ENCODE measurements at places on chromosomes 11 and 22. TPM values are rescaled to one million over a fixed set of nuclear protein-coding genes. Genes with fewer than 3 reads are reported as not detected.

DNA sequence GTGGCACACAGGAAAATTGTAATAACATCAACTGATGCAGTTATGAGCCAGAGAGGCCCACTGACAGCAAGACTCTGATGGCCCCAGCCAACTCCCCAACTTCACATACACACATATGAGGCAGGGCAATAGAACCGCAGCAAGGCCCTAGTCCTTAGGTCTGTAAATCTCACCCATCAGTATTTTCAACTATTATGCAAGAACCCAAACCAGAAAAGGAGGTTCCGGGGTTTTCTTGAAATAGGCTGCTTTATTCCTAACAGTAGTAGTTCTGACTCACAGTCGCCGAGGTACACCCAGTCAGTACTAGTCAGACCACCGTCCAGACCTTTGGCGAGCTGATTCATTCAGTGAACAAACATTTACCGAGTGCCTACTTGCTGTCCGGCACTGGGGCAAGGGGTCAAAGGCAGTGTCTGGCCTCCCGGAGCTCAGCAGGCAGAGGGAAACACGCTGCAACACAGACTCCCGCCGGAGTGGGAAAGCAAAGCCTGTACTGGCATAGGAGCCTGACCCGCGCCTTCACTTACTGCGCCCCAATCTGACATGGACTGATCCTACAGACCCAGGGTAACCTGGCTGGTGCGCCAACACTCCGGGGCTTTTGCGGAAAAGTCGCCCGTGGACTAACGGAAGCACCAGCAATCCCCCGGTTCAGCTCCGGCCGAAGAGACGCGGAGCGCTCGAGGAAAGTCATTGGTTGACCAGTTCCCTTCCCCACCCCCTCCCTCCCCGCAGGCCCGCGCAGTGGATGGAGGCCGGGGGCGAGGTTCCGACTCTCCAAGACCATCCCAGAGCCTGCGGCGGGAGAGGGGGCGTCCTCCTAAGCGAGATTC is 1.3 kb downstream of the PLEKHA7 start:
- DNase-seq = peak; percentile 23

- DNase-seq = no peak
Measured at GRCh38 chr11:17533778-17534415, 10.3 kb downstream of the USH1C start.

DNA sequence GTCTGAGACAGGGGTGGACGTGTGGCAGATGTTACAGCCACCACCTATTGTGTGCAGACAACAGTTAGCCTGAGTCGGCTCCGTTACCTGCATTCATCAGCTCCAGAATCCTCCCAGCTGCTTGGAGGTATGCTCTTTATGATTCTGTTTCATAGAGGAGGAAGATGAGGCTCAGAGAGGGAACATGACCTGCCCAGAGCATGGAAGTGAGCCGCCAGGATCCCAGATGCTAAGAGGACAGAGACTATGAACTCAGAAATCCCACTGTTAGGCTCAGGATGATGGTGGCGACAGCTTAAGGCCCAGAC is 1.5 kb downstream of the EMID1 start:
- DNase-seq = no peak

DNA sequence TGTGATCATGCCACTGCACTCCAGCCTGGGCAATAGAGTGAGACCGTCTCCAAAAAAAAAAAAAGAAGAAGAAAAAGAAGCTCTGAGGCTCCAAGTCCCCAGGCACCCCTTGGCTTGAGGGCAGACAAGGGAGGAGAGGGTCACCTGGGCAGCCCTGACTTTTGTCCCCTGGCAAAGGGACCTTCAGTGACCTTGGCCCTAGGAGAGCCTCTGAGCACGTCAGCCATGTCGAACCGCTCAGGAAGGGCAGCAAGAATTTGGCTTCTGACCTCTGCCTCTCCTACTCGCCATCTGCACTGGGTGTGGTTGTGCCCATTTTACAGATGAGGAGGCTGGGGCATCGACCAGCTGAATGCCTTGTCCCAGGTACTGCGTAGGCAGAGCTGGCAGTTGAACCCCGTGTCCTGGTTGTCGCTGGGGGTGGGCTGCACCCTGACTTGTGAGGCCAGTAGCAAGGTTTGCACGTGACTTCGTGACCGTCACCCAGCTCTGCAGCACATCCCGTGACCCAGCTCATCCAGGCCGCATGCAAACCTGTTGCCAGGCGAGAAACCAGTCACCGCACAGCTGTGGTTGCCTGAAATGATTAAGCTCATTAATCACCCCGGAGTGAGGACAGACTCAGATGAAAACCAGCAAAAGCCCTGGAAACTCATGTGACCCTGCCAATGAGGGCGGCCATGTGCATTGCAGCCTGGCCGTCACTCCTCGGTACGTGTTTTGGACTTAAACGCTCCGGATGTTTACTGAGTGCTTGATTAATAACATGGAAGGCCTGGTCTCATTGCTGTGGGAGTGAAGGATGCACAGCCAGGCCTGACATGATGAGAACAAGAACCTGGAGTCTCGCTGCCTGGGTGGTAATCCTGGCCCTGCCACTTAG is 47.7 kb upstream of the PPP6R3 start:
- no peak for DNase-seq

- no peak for DNase-seq
Measured at GRCh38 chr11:126919147-126919823, 81.3 kb downstream of the KIRREL3 start.

DNA sequence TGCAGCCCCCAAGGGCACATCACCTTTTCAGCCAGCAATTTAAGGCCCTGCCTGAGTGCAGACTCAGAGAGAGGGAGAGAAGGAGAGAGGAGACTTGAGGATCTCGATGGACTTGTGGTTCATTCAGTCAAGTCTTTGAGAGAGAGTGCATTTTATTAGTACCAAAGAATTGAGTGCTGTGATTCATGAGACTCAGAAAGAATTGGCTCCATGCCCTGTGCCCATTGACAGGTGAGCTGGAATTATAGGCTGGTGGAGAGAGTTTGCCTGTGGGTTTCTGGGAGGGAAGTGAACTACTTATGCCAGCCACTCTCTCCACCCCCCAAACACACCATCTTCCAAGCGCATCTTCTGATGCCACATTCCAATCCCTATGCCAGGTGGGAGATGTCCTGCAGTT is 236.8 kb downstream of the MN1 start:
- DNase-seq = no peak

GRCh38 chr11:113401718-113402117 is 14.1 kb downstream of the ANKK1 start:
- no peak for DNase-seq

DNA sequence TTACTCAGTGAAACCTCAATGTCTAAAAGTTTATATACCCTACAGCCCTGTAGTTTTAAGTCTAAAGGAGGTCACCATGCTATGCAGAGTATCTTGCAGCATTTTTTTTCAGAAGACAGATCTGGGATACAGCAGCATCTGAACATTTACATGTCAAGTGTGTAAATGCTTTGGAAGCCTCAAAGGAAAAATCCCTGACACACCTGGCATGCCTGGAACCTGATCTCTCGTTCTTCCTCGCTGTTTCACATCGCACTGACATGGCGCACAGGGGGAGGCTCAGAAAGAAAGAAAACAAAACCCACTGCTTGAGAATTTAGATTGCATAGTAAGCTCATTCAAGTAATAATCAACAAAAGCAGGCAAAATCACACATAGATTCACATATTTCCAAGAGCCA is 31.0 kb downstream of the PAX6 start:
- DNase-seq = no peak

MGAT3 gene
- polyA plus RNA-seq = 4.1 TPM

ACER3 gene
- polyA plus RNA-seq = 7.5 TPM

DENND6B gene
- 5.5 TPM for polyA plus RNA-seq

OR51G2 gene
- polyA plus RNA-seq = not detected

CD248 gene
- polyA plus RNA-seq = 106 TPM

DDI1 gene
- polyA plus RNA-seq = not detected
